ENCODE measurements at places on chromosomes 1 and 21. TPM values are rescaled to one million over a fixed set of nuclear protein-coding genes. Genes with fewer than 3 reads are reported as not detected.

Gene ZNF697
- total RNA-seq = 0.26 TPM

Gene LHX8
- not detected for total RNA-seq

Gene SLC25A34
- 2.5 TPM for total RNA-seq

Gene MAP1LC3C
- total RNA-seq = not detected

Gene ATP8B2
- total RNA-seq = 52.6 TPM

Gene OR6P1
- not detected for total RNA-seq

GRCh38 chr21:42493109-42494060 lies 2.6 kb downstream of the RSPH1 start:
- DNase-seq = no peak
- H3K36me3 ChIP-seq = peaks cover 4% of the 10 kb centered on the region
- no peak overlapping the region for H3K27ac ChIP-seq
- peaks cover 22% of the 10 kb centered on the region for H3K4me1 ChIP-seq
- no peaks in the 10 kb centered on the region for H3K27me3 ChIP-seq

DNA sequence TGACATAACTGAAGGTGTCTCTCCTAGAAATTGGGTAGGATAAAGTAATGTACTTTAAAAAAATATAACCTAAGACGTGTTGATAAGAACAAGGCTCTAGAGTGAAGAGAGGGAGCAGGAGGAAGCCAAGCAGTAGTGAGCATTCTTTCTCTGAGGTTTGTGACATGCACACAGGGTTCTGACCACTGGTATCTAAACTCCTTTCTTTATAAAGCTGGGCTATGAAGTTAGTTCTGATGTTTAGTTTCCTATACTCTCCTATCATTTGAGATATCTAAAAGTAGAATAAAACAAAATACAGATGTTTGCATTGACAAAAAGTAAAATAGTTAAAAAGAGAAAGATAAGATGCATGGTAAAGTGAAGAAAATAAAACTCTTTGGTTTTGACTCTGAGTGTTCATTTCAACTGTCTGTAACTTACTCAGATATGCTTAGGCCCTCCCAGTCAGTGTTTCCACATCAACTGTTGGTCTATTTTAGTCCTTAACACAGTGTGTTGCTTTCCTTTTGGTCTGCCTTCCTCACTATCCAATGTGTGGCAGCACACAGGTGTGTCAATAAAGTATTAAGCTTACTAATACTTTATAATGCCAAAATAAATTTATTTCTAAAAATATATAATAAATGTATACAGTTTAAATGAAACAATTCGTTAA lies 543.5 kb downstream of the PTPRC start:
- no peaks in the 10 kb centered on the region for H3K27me3 ChIP-seq
- H3K27ac ChIP-seq = no peak overlapping the region
- H3K4me3 ChIP-seq = no peak overlapping the region
- H3K36me3 ChIP-seq = no peaks in the 10 kb centered on the region

DNA sequence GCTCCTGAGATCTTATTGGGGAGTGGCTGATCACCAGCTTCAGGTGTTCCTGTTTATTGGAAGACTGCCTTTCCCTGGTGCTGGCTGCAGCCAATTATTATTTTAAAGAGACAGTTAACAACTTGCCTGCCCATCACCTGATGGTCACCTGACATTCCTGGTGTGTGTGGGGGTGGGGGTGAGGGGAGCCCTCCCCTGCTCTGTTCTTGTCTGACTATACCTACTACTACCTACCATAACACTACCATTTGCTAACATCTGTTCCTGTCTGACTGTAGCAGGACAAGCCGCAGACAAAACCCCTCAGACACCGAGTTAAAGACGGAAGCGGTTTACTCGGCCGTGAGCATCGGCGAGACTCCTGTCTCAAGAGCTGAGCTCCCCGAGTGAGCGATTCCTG lies 54.9 kb upstream of the NBPF3 start:
- H3K4me1 ChIP-seq = peaks cover 22% of the 10 kb centered on the region
- no peak for DNase-seq
- peaks cover 6% of the 10 kb centered on the region for H3K36me3 ChIP-seq
- H3K27me3 ChIP-seq = peaks cover 29% of the 10 kb centered on the region

DNA sequence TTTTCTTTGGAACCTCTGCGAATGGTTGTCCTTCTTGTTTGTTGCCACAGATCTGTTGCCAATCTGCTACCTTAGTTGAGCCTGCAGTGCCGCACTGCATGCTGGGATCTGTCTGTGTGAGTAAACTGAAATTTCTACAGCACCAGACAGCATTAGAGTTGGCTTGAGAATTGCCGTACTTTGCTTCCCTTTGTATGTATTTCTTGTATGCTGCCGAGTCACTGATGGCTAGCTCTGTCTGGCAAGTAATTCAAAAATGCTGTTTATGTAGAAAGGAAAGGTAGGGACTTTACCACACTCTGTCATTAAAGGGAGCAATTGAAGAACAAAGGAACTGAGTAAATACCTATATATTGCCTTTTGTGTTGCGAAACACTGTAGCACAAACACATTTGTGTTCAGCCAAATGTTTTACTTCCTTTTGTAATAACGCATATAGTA lies 857.4 kb downstream of the USP25 start:
- H3K36me3 ChIP-seq = no peaks in the 10 kb centered on the region
- H3K27me3 ChIP-seq = no peaks in the 10 kb centered on the region
- DNase-seq = no peak
- H3K4me3 ChIP-seq = no peak overlapping the region
- H3K27ac ChIP-seq = no peak overlapping the region

DNA sequence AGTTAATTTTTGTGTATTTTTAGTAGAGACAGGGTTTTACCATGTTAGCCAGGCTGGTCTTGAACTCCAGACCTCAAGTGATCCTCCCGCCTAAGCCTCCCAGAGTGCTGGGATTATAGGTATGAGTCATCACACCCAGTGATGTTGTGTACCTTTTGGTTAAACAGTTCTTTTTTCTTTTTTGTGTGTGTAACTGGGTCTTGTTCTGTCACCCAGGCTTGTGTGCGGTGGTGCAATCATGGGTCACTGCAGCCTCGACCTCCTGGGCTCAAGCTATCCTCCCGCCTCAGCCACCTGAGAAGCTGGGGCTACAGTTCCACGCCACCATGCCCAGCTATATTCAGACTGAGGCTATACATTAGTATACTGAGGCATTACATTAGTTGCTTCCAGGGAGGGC lies 37.8 kb downstream of the GABPB2 start:
- DNase-seq = no peak
- no peaks in the 10 kb centered on the region for H3K27me3 ChIP-seq
- H3K27ac ChIP-seq = no peak overlapping the region
- H3K36me3 ChIP-seq = peaks cover 3% of the 10 kb centered on the region

GRCh38 chr1:212699625-212700222 lies at the start of gene BATF3:
Gene BATF3, minus strand, starts transcription at chr1:212699840. Its CDS starts 78 bp downstream, at chr1:212699762.
- H3K27me3 ChIP-seq = peaks cover 7% of the 10 kb centered on the region
- DNase-seq = peak; percentile 84
- peak within 1 kb of the TSS; percentile 97 for H3K27ac ChIP-seq
- H3K4me1 ChIP-seq = peaks cover 81% of the 10 kb centered on the region
